ENCODE measurements at places on chromosomes 2 and 18.
A peak's percentile ranks its signal among the peaks of the same experiment; 100 is the strongest.

DNA sequence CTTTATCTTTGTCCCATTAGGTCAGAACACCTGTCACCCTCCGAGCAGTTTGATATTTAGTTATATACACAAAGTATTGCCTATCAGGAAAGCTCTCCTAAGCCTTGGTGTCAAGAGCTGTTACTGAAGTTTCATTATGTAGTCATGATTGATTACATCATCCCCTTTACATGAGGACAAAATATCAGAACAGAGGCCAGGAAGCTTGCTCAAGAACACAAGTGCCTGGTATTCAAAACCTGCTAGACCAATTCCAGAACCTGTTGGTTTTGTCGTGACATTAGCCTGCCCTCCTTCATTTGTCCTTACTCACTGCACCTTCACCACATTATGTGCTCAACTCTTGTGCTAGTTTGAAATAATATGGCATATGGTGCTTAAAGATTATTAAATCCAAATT is 377.1 kb downstream of the CDH19 start:
- DNase-seq, result no peak

DNA sequence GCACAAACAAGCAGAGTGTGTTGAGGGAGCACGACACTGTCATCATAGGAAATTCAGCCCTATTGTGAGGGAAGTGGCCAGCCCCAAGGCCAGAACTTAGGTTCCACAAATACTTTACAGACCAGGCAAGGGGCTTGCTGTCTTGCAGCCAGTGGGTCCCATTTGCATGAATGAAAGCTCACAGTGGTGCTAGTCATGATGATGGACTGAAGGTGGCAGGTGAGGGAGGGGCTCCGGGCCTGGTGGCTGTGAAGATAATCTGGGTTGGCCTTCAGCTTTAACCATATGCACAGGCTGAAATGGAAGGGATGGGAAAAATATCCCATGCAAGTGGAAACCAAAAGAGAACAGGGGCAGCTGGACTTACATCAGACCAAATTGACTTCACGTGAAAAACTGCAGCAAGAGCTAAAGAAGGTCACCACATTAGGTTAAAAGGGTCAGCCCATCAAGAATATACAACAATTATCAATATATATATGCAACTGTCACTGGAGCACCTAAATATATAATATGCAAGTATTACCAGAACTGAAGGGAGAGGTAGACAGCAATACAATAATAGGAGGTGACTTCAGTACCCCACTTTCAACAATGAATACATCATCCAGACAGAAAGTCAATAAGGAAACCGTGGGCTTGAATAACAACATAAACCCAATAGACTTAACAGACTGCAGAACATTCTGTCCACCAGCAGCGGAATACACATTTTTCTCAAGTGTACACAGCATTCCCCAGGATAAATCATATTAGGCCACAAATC is 39.6 kb downstream of the DCDC2C start:
- DNase-seq, result no peak

DNA sequence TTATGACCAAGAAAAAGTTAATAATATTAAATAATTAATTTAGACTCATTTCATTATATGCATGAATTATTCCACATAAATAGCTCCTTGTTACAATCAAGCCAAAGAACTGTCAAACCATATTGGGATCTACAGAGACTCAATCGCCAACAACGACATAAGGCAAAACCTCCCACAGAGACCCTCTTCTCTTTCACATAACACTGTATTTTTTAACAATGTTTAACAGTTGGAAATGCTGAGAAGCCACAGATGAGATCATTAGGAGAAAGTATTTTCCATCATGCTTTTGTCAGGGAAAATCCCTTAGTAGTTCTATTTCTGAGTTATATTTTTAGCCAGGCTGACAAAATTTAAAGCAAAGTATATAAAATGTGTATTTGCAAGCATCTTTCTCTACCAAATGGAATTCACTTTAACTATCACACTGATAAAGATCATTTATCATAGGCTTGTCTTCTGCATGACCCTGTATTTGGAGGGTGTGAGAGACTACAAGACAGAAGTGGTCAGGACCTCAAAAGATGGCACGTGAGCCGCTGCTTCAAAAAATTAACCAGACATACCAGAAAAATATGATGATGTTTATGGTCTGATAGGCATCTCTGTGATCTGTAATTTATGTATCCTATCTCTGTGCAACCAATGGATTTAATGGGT is 383.8 kb downstream of the NRXN1 start:
- no peak for DNase-seq

- DNase-seq, result peak; percentile 45
Observed at GRCh38 chr2:109143214-109144187, 14.5 kb downstream of the SH3RF3 start.

GRCh38 chr18:9916808-9917207 is 3.0 kb downstream of the VAPA start:
- no peak for DNase-seq

- no peak for DNase-seq
Observed at GRCh38 chr18:55738483-55739114, 150.6 kb upstream of the TCF4 start.

DNA sequence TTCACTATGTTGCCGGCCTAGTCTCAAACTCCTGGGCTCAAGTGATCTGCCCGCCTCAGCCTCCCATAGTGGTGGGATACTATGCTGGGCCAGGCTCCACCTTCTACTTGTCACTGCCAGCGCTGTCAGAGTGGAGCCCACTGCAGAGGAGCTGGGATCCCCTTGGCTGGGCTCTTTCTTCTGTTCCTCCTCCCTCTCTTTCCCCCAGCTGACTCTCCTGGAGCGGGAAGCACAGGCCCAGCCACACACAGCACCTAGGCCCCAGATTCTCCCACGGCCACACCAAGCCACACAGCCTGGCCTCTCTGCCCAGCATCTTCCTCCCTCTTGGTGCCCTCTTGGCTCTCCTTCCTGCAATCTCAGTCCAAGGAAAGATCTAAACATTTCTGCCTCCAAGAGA is 3.7 kb upstream of the GAREM2 start:
- DNase-seq, result no peak

- no peak for DNase-seq
Observed at GRCh38 chr2:3282056-3282998, 95.3 kb downstream of the EIPR1 start.

- DNase-seq, result no peak
Observed at GRCh38 chr2:182548031-182548950, 121.5 kb upstream of the PDE1A start.

GRCh38 chr2:231521443-231521842 is 8.8 kb downstream of the NMUR1 start:
- no peak for DNase-seq

DNA sequence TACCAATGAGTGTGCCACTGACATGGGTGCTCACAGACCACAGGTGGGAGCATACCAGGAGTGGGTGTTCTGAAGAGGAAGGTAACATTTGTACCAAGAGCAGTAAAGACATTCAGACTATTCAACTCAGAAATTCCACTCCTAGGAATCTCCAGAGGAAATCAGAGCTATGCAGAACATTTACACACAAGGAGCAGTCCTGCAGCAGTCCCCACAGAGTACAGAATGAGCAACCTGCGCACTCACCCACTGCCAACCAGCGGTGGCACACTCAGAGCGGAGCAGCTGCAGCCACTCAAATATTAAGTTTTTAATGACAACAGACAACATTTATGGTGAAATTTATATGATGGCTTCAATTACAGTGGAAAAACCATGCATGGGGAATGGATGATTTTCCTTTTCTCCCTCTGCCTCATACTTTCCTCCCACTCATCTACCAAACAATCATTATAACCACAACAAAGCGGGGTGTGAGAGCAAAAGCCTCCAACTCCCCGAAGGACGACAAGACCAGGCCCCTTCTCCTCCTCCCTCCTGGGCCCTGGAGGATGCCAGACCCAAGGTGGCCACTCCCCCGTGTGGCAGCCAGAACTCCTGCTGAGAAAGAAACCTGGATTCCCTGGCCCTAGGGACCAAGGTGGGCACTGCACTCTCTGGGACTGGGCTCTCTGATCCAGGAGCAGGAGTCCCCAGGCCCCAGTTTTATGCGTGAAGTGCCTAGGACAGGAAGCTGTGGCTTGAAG is 5.4 kb downstream of the HS6ST1 start:
- no peak for DNase-seq

DNA sequence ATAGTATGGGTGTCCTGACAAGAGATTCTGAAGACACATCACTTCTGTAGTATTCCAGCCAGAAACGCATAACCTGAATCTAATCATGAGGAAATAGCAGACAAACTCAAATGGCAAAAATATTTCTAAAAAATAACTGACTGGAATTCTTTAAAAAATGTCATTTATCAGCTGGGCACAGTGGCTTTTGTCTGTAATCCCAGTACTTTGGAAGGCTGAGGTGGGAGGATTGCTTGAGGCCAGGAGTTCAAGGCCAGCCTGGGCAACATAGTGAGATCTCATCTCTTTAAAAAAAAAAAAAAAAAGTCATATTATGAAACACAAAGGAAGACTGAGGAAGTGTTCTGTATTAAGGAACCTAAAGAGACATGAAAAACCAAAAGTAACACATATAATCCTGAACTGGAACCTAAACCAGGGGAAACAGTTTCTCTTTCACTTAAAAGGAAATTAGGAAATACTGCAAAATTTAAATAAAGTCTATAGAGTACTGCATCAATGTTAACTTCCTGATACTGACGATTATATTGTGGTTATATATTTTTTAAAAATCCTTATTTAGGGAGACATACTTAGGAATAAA is 29.9 kb downstream of the SESTD1 start:
- DNase-seq, result no peak

GRCh38 chr2:231190531-231191197 is 7.8 kb upstream of the ARMC9 start:
- no peak for DNase-seq

- DNase-seq, result no peak
Observed at GRCh38 chr2:119064567-119064966, 94.0 kb downstream of the C1QL2 start.

DNA sequence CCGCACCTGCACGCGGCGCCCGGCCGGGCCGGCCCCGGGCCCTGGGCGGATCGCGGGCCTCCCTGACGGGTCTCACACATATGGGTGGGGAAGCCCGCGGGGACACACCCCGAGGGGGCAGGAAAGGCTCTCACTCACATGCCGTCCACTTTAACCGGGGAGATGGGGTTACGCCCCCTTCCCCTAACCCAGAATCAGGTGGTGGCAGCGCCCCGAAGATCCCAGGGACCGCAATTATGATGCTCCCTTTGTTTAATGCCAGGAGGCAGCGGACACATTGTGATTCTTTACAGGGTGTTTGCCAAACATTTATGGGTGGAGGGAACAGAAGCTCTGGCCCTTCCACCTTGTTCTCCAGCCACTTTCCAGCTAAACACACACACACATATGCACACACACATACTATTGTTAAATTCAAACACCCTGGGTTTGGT is 424 bp upstream of the ANKRD44 start:
- DNase-seq, result no peak

DNA sequence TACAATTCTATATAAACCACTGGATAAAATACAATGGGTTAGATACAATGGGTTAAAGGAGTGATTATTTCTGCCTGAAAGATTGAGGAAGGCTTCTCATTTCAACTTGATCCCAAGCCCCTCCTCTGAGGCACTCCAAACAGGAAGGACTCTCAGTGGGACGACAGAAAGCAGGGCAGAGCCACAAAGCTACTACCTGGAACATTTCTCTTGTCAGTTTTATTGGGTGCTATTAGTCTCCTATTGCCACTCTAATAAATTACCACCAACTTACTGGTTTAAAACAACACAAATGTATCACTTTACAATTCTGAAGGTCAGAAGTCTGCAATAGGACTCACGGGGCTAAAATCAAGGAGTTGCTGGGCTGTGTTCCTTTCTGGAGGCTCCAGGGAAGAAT is 146.7 kb downstream of the MREG start:
- DNase-seq, result no peak

GRCh38 chr2:24720310-24720709 is 72.9 kb downstream of the PTRHD1 start:
- no peak for DNase-seq

DNA sequence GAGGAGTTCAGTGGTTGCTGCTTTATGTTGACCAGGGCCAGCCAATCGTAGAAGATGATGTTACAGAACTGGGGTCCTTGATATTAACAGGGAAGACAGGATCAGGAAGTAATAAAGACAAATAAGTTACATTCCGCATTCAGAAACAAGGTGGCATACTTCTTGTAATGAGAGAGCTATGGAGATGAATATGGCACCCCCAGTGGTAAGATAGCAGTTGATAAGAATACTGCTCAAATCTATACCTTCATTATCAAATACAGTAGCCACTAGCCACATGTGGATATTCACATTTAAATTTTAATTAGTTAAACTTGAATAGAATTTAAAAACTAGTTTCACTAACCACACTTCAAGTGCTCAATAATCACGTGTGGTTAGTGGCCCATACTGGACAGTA is 290.4 kb upstream of the RBMS1 start:
- DNase-seq, result no peak

DNA sequence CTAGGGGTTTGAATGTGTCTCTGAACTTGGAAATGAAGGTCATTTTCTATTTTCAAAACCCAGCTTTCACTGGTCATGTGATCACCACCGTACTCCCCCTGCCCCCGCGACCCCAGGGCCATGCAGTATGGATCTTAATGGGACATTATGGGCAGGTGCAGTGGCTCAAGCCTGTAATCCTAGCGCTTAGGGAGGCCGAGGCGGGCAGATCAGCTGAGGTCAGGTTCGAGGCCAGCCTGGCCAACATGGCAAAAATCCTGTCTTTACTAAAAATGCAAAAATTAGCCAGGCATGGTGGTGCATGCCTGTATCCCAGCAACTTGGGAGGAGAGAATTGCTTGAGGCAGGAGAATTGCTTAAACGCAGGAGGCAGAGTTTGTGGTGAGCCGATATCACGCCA is 77.3 kb downstream of the ITGB1BP1 start:
- DNase-seq, result no peak

- DNase-seq, result no peak
Observed at GRCh38 chr2:12685145-12685544, 31.6 kb upstream of the TRIB2 start.

GRCh38 chr2:147099845-147100244 is 745.0 kb upstream of the ACVR2A start:
- DNase-seq, result no peak

DNA sequence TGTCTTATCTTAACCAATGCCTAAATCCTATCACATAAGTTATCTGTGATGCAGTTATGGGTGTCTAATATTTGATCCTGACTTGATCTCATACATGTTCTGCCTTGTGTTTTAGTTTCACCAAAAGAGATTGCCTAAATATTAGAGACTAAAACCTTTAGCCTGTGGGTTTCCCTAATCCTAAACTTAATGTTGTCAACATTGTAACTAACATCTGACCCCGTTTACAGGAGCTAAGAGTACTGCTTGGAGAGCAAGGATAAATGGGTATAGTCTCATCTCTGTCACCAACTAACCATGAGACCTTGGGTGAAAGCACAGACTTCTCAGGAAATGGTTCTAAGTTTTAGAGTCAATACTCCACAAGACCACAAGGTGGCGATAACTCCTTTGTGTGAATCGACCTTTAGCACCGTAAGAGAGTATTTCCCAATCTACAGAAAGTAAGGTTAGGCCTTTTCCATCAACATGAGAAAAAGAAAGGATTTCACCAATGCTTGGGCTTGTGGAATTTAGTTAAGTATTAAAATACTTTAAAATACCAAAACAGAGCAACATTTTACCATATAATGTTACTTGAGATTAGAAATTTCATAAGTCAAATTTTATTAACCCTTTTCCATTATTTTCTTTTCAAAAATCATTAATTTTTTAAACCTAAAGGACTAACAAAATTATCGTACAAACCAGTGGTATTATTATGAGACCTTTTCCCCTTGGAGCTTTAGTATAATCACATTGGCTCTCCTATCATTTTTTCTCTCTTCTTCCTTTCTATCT is 60.5 kb downstream of the G6PC2 start:
- peak; percentile 74 for DNase-seq

Measured in CD4-positive, alpha-beta T cell treated with Interleukin-4 for 4 hours (primary cell).